ENCODE measurements at places on chromosomes 2 and 18.

GRCh38 chr2:7819850-7820249 lies 862.0 kb upstream of the ID2 start:
- DNase-seq = no peak

GRCh38 chr2:129296806-129297205 lies 682.7 kb upstream of the RAB6C start:
- no peak for DNase-seq

GRCh38 chr2:220787251-220787650 lies 784.9 kb downstream of the EPHA4 start:
- no peak for DNase-seq

DNA sequence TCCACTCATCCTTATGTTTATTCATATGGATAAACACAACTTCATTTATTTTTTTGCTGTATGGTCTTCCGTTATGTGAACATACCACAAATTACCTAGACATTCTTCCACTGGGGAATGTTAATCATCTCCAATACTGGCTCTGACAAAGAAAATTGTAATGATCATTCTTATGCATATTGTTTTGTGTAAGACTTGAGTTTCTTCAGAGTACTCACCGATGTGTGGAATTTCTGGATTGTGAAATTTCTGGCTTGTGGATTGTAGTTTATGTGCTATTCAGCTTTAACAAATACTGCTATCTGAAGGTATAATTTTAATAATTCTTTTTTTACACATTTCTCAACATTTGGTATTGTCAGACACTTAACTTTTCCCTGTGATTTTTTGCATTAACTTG lies 212.2 kb upstream of the THUMPD2 start:
- no peak for DNase-seq

DNA sequence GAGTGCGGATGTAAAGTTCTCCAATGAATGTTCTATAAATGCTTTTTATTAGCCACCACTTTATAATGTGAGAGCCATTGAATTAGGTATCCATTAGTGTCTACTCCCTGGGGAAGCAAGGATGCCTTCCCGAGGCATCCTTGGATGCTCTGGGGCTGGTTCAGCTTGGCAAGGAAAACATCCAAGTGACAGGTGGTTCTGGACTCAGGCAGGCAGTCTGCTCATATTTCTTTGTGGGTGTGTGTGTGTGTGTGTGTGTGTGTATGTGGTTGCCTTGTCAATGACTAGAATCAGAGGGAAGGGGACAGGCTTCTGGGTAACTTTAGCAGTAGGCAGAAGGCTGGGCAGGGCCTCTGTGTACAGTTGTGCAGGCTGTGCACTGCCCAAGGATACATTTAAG lies 149.2 kb downstream of the TSN start:
- no peak for DNase-seq

DNA sequence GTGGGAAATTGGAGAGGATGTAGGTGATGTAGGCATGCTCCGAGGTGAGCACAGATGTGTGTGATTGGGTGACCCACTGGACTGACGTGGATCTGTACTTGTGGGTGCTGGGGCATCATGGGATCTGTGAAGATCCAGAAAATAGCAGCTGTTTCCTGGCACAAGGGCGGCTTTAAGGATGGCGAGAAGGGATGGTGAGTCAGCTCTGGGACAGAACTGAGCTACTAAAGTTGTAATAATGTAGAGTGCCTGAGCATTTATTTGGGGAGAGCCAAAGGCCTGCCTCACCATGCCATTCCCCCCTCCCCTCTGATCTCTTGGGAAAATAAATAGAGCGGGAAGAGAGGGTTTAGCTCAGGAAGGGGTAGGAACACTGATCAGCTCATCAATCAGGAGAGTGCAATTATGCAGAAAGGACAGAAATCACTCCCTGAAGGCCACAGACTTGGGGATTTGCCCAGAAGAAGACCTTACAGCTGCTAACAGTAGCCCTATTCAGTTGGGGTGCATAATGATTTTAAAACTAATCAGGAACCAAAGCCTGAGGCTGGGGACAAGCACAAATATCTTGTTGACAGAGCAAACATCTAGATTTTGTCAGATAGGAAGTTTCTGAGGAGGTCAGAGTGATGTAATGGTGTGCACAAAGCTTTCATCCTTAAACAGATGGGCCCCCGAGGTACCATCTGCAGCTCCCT lies 30.3 kb downstream of the TANC1 start:
- DNase-seq = no peak

DNA sequence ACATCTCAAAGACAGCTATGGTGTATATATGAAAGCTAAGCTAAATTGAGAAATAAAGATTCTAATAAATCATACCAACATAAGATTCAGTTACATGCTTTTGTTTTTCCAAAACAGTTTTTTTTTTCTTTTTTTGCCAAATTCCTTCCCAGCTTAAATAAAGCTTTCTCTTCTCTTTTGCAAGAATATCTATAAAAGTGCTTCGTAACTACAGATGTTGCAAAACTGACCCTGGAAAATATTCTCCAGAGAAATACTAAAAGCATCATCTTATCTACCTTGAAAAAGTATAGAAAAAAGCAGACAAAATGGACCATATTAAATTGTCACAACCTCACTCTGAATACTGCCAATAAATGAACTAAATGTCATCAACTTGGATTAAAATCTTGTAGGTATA lies 38.7 kb downstream of the FANCL start:
- DNase-seq = no peak

- DNase-seq = no peak
These were observed 215.4 kb downstream of the AGAP1 start for GRCh38 chr2:235709124-235709813.

GRCh38 chr18:24992491-24992890 lies 359.5 kb downstream of the ZNF521 start:
- no peak for DNase-seq

- DNase-seq = no peak
These were observed 5.8 kb downstream of the WNT6 start for GRCh38 chr2:218865396-218865795.

DNA sequence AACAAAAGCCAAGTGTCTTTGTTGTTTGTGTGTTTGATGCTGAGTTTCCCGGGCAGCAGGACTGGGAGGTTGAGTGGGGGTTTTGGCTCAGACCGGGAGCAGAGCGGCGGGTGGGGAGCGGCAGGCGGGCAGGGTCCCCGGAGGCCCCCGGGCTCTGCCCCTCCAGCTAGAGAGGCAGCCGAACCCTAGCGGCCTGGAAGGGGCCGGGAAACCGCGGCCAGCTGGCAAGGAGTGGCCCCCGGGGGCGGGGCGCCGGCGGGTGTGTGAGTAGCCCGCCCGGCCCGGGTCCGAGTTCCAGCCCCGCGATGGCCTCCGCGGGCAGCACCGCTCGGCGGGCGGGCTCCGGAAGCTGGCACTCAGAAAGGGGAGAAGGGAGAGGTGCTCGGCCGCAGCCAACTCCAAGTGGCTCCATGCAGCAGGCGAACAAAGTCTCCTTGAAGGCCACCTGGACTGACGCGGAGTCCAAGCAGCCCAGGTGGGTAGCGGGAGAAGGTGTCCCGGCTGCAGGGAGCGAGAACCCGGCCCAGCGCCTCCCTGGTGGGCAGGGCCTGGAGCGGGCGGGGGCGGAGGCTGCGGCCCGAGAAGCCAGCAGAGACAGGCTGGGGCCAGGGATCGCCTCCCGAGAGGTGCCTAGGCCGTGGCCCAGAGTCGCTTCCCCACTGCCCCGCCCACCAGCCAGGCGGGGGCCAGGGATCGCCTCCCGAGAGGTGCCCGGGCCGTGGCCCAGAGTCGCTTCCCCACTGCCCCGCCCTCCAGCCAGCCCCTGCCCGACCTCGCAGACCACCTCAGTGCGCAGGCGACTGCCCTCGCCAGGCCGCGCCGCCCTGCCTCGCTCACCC lies at the start of gene ANKRD53:
Gene ANKRD53 (plus strand): TSS at position 290 of the 839 bp plus-strand sequence. CDS start 16 bp downstream, at position 306.
- DNase-seq = no peak

DNA sequence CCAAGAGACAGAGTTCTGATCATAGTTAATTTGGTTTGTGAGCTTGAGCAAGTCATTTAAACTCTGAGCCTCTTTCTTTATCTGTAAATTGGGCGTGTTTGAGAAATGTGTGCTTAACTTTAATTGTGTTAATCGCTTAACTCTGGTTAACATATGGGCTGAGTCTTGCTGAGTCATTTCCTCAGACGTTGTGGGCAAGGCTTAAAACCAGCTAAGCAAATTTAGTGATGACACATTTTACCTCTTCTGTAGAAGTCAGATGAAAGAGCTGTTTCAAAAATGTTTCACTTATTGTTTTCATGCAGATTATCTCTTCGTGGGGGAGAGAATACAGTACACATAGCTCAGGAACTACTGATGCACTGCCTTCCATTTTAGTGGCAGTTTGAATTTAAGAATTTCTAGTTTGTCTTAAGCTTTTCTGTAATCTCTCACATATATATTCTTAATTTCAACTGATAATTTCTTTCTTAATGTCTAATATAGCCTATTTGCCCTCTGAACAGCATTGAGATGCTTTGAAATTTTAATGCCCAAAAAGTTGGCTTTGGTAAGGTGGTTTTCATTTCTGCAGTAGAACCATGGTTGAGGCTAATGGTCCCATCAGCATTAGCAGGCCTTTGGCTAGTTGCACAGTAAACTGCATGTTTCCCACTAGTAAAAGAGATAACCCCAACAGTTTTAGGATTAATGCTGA lies 34.9 kb downstream of the RAB10 start:
- peak; percentile 89 for DNase-seq

DNA sequence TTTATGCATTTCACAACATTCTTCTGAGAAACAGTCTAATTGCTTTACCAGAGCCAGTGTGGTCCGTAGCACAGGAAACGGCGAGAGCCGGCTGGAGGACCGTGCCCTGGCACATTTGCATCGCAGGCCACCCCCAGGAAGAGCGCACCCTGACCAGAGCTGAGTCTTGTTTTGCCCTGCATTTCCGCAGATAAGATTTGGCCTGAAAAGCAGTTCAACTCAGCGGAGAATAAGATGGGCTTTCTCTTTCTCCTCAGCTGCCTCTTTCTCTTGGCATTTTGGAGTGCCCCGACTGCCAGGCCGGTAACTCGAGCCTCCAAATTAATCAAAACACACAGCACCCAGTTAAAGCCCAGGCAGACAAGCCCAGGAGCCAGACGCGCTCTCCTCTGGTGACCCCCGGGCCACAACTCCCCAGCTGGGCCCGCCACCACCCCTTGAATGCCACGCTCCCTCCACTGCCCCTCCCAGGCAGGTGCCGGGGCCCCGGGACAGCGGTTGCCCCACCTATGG lies 464 bp downstream of the COL4A4 start:
- DNase-seq = no peak

GRCh38 chr2:119659601-119660342 lies 19.2 kb upstream of the TMEM177 start:
- peak; percentile 26 for DNase-seq

DNA sequence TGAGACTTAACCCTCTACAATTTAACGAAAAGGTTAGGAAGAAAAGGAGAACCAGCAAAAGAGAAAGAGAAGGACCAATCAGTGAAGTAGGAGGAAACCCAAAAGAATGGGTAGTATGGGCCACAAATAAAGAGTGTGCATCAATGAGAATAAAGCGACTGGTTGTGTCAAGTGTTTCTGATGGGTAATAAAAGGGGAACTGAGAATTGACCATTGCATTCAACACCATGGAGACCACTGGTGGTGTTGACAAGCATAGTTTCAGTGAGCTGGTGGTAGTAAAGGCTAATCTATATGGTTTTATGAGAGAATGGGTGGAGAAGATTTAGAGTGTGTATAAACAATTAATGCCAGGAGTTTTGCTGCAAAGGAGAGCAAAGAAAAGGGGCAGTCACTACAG lies 75.4 kb downstream of the CSRNP3 start:
- no peak for DNase-seq

All from activated CD4-positive, alpha-beta T cell treated with anti-CD3 and anti-CD28 coated beads, Interleukin-2, Interleukin-4, amounts not matched to agents 100 ng/mL and 50 ng/mL, durations not matched to agents 16 hours and 8 hours (primary cell).